ENCODE measurements at places on chromosomes 12 and 14.

GRCh38 chr12:15726027-15726877, 62.9 kb downstream of the EPS8 start:
- DNase-seq = no peak

- DNase-seq = no peak
Observed at GRCh38 chr12:41709463-41710285, 435.0 kb downstream of the GXYLT1 start.

- DNase-seq = peak; percentile 45
Observed at GRCh38 chr12:121578230-121579189, 2.3 kb downstream of the KDM2B start.

GRCh38 chr14:51004801-51005526, 60.7 kb upstream of the PYGL start:
- no peak for DNase-seq

- DNase-seq = no peak
Observed at GRCh38 chr12:120369603-120370342, 809 bp upstream of the MSI1 start.

GRCh38 chr12:31324845-31325523, 966 bp downstream of the SINHCAF start:
- peak; percentile 47 for DNase-seq

DNA sequence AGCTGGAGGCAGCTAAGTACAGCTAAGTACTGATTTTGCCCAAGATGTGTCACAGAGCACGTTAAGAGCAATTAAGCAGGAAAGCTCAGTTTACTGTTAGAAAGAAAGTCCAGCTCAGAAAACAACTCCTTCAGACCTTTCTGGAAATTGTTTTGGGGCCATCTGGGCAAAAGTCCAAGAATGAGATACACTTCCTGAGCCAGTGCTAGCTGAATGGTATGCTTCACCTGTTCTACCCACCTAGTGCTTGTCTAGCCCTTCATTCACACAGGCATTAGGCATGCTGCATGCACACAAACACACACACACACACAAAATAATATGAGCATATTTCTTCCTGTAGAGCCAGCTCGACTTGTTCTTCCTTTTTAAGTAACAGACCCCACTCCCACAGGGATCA, 6.6 kb upstream of the IKZF4 start:
- DNase-seq = no peak

- DNase-seq = no peak
Observed at GRCh38 chr14:103185051-103186029, 62.1 kb downstream of the TNFAIP2 start.

DNA sequence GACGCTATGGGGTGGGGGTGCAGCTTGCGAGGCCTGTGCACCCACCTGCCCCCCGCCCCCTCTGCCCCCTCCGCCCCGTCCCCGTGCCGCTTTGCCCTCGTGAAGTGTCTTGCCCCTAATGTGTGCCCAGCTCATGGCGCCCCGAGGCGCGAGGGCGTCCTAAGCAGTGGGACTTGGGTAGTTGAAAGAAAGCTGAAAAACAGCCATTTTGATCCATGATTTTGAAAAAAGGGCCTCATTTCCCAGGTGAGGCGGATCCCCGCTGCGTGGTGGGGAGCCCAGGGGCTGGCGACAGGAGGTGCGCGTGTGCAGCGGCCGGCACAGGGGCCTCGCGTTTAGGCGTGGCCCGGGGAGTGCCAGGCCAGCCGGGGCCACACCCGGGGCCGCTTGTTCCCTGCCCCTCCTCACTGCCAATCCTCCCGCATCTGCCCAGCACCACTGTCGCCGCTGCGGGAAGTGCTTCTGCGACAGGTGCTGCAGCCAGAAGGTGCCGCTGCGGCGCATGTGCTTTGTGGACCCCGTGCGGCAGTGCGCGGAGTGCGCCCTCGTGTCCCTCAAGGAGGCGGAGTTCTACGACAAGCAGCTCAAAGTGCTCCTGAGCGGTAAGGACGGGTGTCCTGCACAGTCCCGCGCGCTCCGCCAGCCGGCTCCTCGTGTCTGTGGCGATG, 11.8 kb downstream of the ZFYVE21 start:
- DNase-seq = no peak

GRCh38 chr14:94681300-94682060, 69.3 kb downstream of the SERPINA3 start:
- DNase-seq = no peak

DNA sequence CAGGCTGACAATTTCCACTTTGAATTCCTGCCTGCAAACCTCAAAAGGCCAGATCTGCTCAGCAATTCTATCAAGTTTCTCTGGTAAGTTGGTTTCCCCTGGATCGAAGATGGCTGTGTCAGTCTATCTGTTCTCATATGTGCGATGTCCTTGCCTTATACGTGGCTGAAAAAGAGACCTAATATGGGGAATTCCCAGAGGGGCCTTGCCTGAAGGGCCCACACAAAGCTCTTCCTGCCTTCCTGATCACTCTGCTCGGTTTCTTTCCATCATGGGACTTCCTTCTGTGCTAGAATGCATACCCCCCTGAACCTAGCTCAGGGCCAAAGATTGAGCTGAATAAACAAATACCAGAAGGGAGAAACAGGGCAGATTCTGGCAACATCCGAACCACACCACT, 13.2 kb downstream of the TCL1B start:
- DNase-seq = no peak
